Stimulated activated CD4-positive, alpha-beta T cell treated with anti-CD3 and anti-CD28 coated beads, Interleukin-15, amount 100 ng/mL, for 1 hour (primary cell): ENCODE measurements at places on chromosomes 12 and 14.
A peak's percentile ranks its signal among the peaks of the same experiment; 100 is the strongest.

GRCh38 chr14:100855256-100855930, 29.5 kb downstream of the MEG3 start:
- no peak for DNase-seq

GRCh38 chr12:12176402-12176801, 90.4 kb downstream of the LRP6 start:
- no peak for DNase-seq

DNA sequence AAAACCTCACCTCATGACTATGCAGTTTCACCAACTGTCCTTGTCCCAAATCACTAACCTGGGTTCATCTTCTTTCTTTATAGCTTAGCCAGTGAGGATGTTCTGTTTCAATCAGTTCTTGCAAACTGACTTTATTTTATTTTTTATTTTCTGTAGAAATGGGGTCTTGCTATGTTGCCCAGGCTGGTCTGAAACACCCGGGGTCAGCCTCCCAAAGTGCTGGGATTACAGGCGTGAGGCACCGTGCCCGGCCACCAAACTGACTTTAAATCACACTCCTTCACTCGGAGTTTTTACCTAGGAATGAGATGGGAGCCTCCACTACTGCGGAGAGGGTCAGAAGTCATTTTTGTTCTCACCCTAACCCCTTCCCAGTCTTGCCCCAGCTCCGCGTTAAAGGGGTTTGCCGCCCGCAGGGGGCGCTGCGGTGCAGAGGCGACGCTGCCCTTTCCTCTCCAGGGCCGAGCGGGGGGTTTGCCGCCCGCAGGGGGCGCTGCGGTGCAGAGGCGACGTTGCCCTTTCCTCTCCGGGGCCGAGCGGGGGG, 7.0 kb upstream of the B4GALNT3 start:
- DNase-seq, result peak; percentile 40

DNA sequence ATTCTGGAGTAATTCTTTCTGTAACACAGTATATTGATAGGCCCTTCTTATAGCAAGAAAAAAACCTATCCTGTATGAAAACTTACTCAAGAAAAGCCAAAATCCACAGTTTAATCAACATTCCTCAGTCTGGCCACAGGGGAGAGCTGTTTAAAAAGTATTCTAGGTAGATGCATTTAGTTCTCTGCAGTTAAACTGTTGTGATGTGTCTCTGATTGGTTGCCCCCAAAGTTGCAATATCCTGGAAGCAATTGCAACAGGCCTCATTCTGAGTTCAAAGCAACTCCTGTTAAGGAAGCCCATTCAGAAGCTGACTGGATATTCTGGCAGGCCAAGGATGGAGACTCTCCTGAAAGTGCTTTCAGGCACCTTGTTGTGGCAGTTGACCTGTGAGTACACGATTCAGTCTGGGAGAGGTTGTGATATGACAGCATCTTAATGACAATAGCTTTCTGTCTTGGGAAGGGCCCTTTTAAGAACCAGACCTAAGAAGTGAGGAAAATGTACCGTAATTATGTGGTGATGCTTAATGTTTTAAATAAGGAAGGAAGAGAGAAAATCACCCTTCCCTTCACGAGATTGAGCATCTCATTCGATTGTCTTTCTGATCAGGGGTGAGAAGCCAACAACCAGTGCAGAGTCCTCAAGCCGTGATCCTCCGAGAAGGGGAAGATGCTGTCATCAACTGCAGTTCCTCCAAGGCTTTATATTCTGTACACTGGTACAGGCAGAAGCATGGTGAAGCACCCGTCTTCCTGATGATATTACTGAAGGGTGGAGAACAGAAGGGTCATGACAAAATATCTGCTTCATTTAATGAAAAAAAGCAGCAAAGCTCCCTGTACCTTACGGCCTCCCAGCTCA, 420.7 kb downstream of the DAD1 start:
- no peak for DNase-seq

DNA sequence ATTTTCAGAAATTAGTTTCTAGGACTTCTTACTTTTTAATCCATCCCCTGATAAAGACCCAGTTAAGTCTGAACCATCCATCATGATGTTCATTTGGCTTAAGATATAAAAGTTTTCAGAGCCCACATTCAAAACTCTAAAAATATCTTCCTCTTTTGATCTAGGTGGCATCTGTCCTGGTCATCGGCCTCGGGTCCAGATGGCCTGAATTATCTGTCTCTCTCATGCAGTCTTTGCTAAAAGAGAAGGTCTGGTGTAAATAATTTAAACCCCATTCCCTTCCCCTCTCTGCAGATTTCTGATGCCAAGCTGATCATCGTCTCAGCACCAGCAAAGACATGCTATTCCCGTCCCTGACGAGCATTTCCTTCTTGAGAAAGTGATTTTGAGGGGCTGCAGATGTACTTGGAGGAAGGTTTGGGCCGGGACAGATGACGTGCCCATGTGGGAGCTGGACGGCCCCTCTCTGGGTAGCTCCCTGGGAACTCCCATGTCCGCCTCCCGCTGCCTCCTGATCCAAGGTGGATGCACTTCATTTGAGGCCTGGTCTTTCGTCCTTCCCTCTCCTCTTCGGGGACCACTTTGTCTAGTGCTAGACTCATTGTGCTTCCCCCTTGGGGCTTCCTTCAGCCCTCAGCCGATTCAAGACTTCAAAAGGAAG, 173.0 kb upstream of the PRMT8 start:
- no peak for DNase-seq

DNA sequence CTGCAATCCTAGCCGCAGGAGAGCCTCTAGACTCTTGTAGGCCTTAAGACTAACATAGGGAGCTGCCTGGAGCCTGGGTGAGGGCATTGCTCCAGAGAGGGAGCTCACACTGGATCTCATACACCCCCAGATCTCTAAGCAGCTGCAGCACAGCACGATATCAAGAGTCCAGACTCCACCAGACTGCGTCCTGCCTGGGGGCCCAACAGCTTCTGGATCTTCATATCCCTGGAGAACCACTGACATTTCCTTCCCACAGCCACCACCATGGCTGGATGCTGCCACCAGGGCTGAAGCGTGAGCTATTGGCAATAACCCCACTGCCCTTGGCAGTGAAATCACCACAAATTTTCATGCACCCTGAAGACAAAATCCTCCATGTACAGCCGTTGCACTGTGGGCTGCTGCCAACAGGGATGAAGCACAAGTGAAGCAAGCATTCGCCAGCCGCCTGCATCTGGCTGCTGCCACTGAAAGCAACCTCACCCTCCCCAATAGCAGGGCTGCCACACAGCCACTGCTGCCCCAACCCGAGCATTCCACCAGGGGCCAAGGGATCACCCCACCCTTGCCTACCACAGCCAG, 28.2 kb downstream of the CACNA2D4 start:
- DNase-seq, result no peak

GRCh38 chr14:80627745-80628144, 313.8 kb downstream of the CEP128 start:
- DNase-seq, result no peak

DNA sequence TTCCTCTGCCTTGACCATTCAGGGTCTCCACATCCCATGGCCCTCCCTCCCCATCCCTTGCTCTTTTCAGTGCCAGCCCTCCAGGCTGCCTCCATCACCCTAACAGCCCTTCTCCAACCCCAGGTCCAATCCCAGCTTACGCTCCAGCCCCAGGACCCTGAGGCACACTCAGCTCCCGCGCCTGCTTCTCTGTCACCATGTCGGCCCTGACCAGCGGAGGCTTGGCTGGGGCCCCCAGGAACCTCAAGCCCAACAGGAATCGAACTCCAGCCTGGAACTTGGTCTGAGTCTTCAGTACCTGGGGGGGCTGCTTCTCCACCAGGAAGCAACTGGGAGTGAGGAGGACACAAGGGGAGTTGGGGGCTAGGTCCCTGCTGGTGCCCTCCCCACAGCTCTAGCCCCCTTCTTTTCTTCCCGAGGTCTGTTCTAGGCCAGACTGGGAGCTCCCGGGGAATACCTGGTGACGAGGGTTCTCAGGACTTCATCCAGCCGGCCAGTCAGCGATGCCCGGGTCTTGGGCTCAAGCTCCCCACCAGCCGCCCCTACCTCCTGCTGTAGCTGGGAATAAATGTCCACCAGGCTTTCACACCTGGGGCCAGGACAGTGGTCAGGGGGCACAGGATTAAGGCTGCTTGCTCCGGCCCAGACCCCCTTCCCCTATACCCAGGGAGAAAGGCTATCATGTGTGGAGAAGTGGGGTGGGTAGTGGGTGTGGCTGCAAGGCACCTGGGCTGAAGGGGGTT, 6.0 kb downstream of the STAT6 start:
- no peak for DNase-seq

DNA sequence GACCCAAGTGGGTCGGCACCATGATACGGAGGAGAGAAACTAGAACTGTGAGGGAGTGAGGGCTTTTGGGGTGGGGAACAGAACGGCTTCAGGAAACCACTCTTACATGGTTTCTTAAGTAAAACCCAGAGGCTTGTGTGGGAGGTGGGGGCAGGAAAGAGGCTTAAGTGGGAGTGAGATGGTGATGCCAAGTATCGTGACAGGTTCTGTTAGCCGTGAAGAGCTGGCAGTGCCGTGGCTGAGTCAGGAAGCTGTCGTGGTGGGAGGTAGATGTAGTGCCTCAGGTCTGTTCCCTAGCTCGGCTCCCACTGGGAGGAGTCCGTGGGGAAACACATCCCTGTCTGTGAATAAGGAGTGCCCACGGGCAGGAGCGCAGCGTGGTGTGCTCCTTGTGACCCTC, 185.8 kb upstream of the FKBP4 start:
- DNase-seq, result no peak

GRCh38 chr12:57764662-57765002, 2.2 kb downstream of the CYP27B1 start:
- DNase-seq, result no peak

DNA sequence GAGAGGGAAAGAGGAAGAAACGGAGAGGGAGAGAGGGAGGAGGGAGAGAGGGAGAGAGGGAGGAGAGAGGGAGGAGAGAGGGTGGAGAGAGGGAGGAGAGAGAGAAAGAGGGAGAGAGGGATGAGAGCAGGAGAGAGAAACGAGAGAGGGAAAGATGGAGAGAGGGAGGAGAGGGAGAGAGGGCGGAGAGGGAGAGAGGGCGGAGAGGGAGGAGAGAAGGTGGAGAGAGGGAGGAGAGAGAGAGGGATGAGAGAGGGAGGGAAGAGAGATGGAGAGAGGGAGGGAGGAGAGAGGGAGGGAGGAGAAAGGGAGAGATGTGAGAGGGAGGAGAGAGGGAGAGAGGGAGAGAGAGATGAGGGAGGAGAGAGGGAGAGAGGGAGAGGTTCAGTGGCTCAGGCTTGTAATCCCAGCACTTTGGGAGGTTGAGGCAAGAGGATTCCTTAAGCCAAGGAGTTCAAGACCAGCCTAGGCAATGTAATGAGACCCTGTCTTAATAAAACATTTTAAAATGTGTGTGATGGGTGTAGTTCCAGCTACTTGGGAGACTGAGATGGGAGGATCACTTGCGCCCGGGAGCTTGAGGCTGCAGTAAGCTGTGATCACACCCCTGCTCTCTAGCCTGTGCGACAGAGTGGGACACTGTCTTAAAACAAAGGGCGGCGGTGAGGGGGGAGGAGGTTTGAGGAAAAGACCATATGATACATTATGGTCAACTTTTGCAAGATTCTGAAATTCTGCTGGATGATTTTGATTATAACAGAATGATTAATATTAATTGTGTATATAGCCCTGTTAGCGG, 21.3 kb upstream of the SNRPF start:
- no peak for DNase-seq

GRCh38 chr12:68359674-68360073, 27.5 kb upstream of the MDM1 start:
- no peak for DNase-seq

DNA sequence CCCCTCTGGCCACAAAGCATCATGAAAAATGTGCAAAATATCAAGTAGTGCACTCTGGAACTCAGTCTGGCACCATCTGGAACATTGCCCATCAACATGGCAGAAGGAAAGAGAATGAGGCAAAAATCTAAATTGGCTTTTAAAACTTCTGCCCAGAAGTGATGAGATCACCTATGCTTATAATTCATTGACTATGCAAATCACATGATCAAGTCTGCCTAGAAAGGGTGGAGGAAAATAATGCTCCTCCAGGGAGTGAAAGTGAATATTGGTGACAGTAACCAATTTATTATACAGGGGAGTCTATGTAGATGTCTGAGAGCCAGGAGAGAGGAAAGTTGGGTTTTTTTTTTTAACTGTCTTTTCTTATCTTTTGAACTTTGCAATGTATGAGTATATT, 73.3 kb upstream of the HIF1A start:
- no peak for DNase-seq

DNA sequence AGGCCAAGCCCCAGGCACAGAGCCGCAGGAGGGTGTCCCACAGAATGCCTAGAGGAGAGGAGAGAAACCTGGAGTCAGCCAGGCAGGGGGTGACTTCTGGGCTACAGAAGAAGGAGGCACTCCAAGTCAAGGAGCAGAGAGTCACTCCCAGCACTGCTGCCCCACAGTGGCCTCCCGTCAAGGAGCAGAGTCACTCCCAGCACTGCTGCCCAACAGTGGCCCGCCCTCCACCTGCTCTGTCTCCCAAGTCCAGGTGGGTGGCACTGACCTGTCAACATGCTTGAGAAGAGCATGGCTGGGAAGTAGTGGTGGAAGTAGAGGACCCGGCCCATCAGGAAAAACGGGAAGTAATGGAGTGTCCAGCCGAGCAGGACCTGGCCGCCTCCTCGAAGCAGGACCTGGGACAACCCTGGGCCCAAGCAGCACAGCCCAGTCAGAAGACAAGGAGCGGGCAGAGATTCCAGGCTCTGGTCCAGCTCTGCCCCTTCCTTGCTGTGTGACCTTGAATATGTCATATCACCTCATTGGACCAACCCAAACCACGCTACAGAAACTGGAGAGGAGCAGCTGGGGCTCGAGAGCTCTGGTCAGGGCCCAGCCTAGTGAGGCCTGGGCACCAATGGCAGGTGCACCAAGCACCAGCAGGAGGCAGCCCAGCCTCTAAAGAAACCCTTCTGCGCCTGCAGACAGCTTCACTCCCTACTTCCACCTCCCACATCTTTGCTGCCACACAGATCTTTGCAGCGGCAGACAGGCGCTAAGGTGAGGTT, 7.6 kb upstream of the NGB start:
- no peak for DNase-seq

- DNase-seq, result no peak
These were observed 29.7 kb downstream of the ATF7IP start for GRCh38 chr12:14395074-14395778.

DNA sequence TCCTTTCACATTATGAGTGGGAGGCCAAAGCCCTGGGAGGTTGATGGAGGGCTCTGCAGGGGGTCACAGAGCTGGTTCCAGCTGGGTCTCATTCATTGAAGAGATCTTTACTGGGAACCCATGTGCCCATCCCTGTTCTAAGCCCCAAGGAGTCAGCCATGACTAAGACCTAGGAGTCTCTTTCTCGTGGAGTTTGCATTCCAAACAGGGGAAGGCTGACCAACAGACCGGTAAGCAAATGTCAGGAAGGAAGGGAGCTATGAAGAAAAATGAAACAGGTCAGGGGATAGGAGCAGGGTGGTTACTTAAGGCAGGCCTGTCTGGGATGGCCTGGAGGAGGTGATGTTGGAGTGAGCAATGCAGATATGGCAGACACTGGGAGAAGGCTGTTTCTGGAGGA, 31.5 kb downstream of the SYNDIG1L start:
- DNase-seq, result no peak

- no peak for DNase-seq
These were observed 733 bp upstream of the PPFIBP1 start for GRCh38 chr12:27523305-27523641.
